Right atrium auricular region (tissue), 2 donors: ENCODE measurements at places on chromosomes 3 and 15. TPM values are rescaled to one million over a fixed set of nuclear protein-coding genes. Genes with fewer than 3 reads are reported as not detected.

DNA sequence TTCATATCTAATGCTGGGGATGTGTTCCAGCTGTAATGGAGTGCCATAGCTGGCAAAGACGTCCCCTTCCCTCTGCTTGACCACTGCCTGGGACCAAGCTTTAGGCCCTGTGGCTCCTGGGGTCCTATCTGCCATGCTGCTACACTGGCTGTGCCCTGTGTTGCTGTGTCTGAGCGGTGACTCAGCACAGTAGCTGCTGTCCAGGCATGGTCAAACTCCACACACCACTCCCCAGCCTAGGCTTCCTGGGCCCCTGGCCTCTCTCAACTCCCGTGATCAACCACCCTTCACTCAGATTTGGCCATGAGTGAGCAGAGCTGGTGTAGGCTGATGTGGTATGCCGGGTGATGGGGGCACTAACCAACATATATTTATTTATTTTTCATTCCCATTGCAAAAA, 27.0 kb downstream of the EPHB1 start:
- no peak for DNase-seq
- no peak overlapping the region for H3K27ac ChIP-seq
- no peaks in the 10 kb centered on the region for H3K36me3 ChIP-seq

- DNase-seq = no peak
- no peaks in the 10 kb centered on the region for H3K27me3 ChIP-seq
- H3K27ac ChIP-seq = no peak overlapping the region
- H3K4me1 ChIP-seq = no peaks in the 10 kb centered on the region
- no peak overlapping the region for H3K4me3 ChIP-seq
These were observed 8.1 kb upstream of the MINDY4B start for GRCh38 chr3:150913133-150913922.

- H3K27ac ChIP-seq = no peak overlapping the region
- no peak for DNase-seq
These were observed 91.5 kb downstream of the ATG7 start for GRCh38 chr3:11363715-11364114.

DNA sequence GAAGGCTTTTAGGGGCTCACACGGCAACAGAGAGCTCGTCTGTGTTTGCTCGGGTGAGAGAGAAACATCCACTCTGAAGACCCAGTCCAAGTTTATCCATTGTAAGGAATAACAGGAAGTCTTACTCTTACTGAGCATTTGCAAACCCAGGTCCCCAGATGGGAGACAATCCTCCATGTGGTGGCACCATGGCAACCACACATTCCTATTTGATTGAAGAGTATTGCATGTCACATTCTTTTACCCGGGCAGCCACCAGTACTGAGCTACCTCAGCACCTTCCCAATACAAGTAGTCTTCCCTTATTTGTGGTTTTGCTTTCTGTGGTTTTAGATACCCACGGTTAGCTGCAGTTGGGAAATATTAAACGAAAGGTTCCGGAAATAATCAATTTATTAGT, 302.9 kb upstream of the RASGRP1 start:
- no peak for DNase-seq
- H3K4me1 ChIP-seq = no peaks in the 10 kb centered on the region
- H3K27me3 ChIP-seq = no peaks in the 10 kb centered on the region
- no peaks in the 10 kb centered on the region for H3K36me3 ChIP-seq

DNA sequence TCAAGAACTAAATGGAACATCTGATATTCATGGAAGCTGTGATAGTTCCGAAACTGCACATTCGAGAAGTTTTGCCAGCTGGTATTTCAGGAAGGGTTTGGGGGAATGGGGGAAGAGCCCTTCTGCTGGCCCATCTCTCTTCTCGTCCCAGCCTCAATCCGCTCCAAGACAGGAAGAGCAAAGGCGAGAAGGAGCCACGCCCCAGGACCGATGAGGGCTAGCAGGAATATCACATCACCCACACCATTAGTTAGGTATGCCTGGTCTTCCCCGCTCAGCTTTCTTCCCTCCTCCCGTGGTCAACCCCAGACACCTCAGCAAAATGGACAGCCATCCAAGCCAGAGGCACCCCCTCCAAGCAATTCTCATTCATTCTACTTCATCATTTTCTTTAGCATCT, 14.9 kb upstream of the PCSK6 start:
- no peaks in the 10 kb centered on the region for H3K36me3 ChIP-seq
- peaks cover 29% of the 10 kb centered on the region for H3K4me1 ChIP-seq

GRCh38 chr3:184659797-184660301, 52.0 kb downstream of the MAGEF1 start:
- no peaks in the 10 kb centered on the region for H3K36me3 ChIP-seq
- no peak overlapping the region for H3K27ac ChIP-seq
- no peak for DNase-seq
- no peaks in the 10 kb centered on the region for H3K27me3 ChIP-seq
- no peaks in the 10 kb centered on the region for H3K4me1 ChIP-seq
- H3K4me3 ChIP-seq = no peak overlapping the region

- H3K36me3 ChIP-seq = no peaks in the 10 kb centered on the region
- DNase-seq = no peak
- H3K4me1 ChIP-seq = no peaks in the 10 kb centered on the region
- H3K4me3 ChIP-seq = no peak overlapping the region
- no peak overlapping the region for H3K27ac ChIP-seq
- H3K27me3 ChIP-seq = no peaks in the 10 kb centered on the region
These were observed 8.7 kb upstream of the MBNL1 start for GRCh38 chr3:152260026-152260425.

Gene WDR93
- total RNA-seq = 0.20 TPM

Gene PGBD4
- 2.0 TPM for total RNA-seq

Gene PSTPIP1
- total RNA-seq = 1.9 TPM

Gene BFSP2
- total RNA-seq = not detected
